ENCODE measurements at places on chromosomes 6 and 20. TPM values are rescaled to one million over a fixed set of nuclear protein-coding genes. Genes with fewer than 3 reads are reported as not detected.

DNA sequence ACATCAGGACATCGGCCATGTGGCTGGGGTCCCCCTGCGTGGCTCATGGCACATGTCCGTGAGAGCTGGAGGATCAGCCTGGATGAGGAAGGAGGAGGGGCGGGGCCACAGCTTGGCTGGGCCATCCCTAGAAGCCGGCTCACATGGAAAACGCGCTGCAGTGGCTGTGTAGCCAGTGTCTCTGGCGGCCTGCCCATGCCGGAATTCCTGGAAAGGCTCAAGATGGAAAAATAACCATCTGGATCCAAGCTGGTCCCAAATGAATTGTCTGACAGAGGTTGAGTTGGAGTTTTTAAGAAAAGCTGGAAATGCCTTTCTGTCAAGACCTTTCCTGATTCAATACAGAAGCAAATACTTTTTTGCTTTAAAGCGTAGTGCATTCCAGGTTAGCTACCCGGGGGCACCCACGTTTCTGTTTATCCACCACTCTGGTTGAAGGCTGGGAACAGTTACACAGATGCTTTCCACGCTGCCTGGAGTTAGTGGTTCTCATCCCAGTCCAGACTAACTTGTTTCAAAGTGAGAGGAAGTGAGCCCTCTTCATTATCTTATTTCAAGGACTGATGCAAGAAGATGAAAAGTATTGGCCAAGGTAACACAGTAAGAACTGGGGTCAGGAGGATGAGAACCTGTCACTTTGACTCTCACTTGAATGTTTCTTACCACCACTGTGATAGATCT, 99.0 kb downstream of the GMPR start:
- DNase-seq, result peak; percentile 78

GRCh38 chr6:107670792-107671199, 153.3 kb downstream of the SCML4 start:
- DNase-seq, result peak; percentile 71

DNA sequence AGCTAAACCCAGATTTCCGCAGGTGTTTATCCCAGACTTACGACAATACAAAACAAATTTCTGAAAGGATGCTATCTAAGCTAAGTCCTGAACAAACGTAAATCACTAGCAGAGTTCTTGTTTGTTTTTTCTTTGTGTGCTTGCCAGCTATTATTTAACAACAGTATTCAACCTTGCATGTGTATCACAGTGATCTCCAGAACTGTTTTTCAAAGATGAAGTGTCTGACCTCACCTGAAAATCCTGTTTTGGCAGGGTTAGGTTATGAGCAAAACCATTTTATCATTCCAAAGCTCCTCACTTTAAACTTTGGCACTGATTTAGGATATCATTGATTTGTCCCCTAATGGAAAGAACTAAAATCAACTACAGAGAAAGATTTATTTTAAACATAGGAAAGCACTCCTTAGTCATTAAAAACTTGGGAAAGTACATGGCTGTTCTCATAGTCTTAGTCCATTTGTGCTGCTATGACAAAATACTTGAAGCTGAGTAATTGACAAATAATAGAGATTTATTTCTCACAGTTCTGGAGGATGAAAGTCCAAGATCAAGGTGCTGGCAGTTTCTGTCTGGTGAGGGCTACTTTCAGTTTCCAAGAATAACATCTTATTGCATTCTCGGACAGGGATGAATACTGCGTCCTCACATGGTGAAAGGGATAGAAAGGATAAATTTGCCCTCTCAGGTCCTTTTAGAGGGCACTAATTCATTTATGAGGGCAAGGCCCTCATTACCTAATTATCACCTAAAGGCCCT, 20.8 kb upstream of the BMP5 start:
- DNase-seq, result no peak

DNA sequence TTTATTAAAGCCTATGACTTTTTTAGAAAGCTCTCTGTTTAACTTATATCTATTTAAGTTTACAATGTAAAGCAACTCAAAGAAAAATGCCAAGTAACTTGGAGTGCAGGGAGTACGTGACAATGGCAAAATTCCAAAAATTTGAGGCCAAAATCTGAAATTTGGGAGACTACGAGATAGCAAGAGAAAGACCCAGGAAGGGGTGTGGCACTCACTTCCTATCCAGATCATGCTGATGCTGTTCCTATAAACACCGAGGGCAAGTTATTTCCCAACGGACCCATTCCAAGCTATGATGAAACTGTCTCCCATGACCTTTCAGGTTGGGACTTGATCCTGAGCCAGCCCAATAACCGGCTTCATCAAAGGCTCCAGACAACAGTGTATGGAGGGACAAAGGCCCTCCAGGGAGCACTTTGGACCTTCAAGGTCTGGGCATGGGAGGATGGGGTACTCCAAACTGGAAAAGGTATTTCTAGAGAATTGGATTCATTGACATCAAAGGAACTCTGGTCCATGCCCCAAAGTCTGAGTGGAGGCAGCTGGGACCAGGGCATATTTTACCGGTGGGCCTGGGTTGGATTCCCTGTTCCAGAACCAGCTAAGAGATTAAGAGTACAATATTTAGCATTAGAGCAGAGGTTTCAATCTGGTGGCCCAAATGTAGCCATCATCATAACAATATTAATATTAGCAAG, 15.7 kb upstream of the SLC13A3 start:
- no peak for DNase-seq

Gene SNAI1
- 1.9 TPM for total RNA-seq

- DNase-seq, result no peak
These were observed 49.2 kb downstream of the FAM217A start for GRCh38 chr6:4029687-4030086.

DNA sequence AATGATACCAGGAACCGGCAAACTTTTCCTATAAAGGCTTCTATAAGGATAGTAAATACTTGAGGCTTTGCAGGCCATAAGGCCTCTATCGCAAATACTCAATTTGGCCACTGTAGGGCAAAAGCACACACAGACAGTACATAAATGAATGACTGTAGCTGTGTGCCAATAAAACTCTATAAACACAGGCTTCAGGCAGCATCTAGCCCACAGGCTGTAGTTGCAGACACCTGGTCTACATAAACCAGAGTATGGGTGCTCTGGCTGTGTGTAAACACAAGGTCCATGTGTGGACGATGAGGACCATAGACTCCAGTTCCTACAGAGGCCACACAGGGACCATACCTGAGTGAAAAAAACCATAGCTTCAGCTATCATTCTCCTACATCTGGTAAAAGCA, 52.2 kb downstream of the ZMYND8 start:
- no peak for DNase-seq

GRCh38 chr6:159398633-159399032, 229.4 kb downstream of the FNDC1 start:
- no peak for DNase-seq

Gene FOXQ1
- total RNA-seq, result 7.5 TPM

GRCh38 chr6:156683821-156684220, 93.4 kb upstream of the ARID1B start:
- DNase-seq, result no peak

Gene RBBP8NL
- 2.0 TPM for total RNA-seq

DNA sequence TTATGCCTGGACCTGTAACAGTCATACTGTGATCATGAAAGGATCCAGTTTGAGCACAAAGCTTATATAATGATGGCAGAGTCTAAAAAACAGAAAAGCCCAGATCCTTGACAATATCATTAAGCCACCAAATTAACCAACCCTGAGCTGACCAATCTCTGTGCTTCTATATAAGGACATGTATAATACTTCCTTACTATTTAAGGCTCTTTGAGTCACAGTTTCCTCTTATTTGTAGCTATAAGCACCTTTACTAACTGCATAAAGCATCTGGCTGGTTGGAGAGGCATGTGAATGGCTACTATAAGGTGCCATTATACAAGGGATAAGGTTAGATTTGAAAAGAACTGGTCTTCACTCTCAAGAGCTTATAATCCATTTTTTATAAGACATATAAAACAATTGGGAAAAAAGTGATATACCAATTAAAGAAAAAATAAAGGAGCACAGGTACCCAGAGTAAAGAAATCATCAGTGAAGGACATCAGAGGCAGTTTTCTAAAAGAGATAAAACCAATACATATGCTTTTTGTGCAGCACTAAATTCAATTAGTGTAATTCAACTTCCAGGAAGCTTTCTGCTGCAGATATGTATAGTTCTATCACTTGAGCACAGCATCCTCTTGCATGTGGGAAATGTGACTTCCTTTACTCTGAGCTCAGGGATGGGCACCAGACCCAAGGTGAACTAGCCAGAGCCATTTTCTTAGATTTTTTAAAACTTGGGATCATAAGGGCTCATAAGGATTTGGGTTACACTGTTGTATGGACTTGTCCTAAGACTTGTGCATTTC, 121.0 kb downstream of the BTBD9 start:
- DNase-seq, result no peak

GRCh38 chr20:59782986-59783640, 150.3 kb downstream of the SYCP2 start:
- DNase-seq, result no peak

Gene CDH22
- total RNA-seq, result 0.35 TPM

GRCh38 chr6:39812496-39812852, 20.3 kb downstream of the DAAM2 start:
- no peak for DNase-seq

DNA sequence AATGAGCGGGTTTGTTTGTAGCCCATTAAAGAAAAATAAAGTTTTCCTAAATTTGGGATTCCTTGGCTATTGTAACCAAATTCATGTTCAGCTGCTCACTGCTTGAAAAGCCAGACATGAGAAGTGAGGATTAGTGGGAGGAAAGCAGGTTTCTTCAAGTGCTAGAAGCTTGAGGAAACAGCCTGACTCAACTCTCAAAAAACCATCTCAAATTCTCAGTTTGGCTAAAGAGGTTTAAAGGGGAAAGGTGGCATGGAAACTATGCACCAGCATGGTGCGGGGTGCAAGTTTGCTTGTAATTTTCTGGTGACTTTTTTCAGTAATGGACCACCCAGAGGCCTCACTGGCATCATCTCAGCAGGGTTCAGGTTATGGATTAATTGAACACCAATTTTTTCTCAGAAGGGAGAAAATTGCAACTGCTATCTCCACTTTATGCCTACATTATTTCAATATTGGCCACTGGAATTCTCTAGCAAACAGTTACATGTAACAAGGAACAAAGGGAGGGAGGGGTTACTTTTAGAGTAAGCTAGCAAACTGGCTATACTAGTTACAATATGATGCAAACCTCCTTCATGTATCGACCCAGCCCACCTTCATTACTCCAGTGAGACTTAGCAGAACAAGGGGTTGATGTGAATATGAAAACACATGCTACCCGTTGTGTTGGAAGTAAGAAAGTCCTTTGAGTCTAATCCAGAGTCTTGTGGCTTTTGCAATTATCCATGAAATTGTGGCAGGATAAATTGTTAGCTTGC, 85.0 kb upstream of the IFNGR1 start:
- DNase-seq, result no peak

DNA sequence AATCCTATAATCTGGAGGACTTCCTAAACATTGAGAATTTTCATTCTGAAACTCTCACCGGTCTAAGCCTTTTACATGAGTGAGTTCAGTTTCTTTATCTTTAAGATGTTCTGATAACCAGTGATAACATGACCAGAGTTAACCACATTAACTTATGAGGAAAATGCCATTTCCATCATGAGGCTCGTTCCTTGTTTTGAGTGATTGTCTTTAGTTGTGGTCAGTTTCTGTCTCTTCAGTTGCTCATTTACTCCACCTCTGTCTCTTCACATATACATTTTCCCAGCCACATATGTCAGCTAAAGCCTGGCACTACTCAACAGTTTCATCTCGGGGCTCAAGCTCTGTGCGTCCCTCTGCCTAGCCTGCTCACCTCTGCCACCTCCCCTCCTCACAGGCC, 70.4 kb downstream of the JAG1 start:
- DNase-seq, result no peak

GRCh38 chr6:123526128-123526527, 110.6 kb downstream of the TRDN start:
- no peak for DNase-seq

Gene SMPDL3A
- 17.9 TPM for total RNA-seq

DNA sequence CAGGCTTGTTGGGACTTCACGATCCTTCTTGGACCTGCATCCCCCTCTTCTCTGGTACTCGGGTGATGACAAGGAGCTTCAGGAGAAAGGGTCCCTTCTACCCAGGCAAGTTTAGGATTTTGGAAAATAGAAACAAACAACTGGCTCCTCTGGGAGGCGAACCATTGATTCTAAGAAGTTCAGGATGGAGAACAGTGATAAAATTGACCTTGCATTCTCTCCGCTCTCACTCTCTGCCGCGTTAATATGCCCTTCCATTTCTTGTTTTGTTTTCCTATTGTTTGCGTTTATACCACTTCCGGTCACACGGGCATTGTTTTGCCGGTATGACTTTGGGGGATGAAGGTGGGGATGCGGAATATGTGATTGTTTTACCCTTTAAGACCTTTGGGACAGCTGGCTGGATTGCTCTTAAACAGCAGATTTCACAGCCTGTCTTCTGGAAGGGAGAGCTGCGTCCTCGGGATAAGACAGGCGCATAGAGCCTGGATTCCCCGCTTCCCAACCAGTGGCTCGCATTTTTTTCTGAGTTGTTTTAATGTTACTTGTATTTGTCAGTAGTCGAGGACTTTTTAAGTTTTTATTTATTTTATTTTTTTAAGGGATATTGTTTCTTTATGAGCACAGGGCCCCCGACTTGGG, 144.3 kb upstream of the ZNF184 start:
- DNase-seq, result no peak

Gene RIPPLY2
- total RNA-seq, result not detected

DNA sequence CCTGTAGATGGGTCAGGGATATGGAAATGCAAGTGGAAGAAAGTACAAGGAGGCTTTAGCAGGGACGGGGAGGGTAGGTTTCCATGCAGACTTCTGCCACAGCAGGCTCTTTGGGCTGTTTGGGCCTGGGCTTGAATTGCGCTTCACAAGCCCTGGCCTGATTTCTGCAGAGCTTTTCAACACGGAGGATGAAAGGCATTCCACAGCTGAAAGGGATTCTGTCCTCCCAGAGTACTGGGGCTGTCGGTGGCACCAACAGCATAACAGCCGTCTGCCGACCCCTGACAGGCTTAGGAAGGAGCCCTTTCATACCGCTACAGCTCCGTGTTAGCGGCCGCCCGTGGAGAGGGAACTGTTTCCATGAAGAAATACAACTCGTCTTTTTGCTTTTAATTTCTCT, 22.9 kb upstream of the TBC1D7 start:
- DNase-seq, result no peak

Measured in lower lobe of right lung (tissue), 2 donors.